ENCODE measurements at places on chromosomes 1 and 21.

- peak; percentile 92 for DNase-seq
Measured at GRCh38 chr1:218480137-218480536, 135.0 kb downstream of the TGFB2 start.

GRCh38 chr21:41565550-41565949, 57.6 kb upstream of the TMPRSS2 start:
- no peak for DNase-seq

- DNase-seq, result peak; percentile 36
Measured at GRCh38 chr1:46131093-46131492, 1.3 kb downstream of the PIK3R3 start.

- DNase-seq, result no peak
Measured at GRCh38 chr21:43269440-43269839, 100.6 kb downstream of the CRYAA start.

- no peak for DNase-seq
Measured at GRCh38 chr1:18357622-18358230, 123.0 kb upstream of the KLHDC7A start.

DNA sequence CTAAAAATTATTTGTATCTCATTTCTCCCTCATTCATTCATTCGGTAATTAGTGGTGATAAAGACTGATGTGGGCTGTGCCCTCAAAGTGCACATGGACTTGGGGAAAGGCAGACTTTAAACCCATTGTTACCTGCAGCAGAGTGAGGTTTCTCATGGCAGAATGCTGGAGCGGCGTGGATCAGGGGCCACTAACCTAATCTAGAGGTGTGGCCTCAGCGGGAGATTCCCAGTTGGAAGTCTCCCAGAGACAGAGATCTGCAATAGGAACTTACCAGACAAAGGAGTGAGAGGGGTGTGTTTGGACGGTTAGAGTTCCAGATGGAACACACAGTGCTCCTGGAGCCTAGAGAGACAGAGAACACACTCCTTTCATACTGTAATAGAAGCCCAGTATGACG, 73.5 kb downstream of the VPS26C start:
- DNase-seq, result no peak

GRCh38 chr1:61950418-61950817, 208.1 kb downstream of the PATJ start:
- peak; percentile 16 for DNase-seq

DNA sequence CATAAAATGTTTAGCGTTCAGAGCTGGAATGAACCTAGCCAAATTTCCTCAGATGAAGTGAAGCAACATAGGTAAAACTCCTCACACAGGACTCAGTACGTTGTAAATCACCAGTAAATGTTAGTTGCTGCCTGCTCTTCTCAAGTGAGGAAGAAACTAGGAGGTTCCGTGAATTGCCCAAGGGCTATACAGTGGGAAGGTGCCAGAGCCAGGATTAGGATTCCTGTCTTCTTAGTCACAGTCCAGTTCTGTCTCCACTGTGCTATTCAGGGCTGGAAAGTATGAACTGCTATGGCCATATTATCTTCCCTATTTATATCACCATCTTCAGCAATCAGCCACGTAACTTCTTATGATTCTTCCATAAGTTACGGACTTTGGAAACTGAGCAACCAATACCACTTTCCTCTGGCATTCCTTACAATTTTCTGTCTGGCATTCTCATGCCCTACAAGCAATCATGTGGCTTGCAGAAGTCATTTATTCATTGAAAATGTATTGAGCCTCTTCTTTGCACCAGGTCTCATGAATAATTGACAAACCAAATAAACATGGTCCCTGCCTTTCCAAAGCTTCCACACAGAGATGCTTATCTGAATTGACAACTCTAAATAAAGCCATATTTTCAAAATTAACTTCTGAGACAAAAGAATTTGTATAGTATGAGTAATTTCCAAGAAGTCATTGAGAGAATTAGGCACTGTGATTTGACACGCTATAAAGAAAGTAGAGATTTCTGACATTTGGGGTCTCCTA, 271.6 kb upstream of the SGIP1 start:
- peak; percentile 80 for DNase-seq

Measured in fibroblast of the aortic adventitia (primary cell).